Posterior cingulate gyrus (tissue), 11 donors: ENCODE measurements at places on chromosomes 11 and 22.

DNA sequence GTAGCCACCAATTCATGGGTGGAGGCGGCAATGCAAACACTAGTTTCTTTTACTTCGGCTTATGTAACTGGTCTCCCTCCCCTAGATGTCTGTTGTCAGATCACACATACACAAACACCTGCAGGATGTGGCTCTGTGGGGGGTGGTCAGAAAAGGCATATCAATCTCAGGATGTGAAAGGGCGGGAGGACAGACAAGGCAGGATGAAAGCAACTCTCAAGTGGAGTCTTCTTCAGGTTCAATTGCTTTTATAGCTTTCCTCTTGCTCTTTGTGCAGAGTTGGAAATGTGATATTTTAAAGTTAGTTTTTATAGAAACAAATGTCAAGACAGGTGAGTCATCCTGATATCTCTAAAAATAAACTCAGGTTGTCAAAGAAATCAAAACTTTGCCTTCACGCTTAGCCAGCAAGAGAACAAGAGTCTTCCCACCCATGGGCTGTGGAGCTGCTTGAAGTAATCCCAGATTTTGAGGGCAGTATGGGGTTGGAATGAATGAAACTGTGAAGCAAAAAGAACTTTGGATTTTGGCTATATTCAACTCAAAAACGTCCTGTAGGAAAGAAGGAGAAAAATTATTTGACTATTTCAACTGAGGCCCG lies 423.4 kb downstream of the GUCY1A2 start:
- DNase-seq, result no peak

DNA sequence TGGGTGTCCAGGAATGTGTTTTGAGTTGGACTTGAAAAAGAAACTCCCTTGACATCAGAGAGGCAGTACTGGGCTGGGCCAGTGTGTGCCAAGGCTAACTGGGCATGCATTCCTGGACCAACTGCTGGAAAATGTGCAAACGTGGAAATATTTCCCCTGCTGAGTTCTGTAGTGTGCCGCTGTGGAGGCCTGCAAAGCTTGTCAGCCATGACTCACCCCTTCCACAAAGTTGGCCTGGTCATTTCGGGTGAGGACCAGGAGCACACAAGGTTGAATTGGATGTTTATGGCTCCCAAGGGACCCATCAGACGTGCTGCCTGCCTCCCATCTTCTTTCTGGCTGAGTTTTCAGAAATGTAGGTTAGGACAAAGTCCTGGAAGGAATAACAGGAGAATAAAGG lies 513.1 kb downstream of the MIAT start:
- DNase-seq, result no peak

DNA sequence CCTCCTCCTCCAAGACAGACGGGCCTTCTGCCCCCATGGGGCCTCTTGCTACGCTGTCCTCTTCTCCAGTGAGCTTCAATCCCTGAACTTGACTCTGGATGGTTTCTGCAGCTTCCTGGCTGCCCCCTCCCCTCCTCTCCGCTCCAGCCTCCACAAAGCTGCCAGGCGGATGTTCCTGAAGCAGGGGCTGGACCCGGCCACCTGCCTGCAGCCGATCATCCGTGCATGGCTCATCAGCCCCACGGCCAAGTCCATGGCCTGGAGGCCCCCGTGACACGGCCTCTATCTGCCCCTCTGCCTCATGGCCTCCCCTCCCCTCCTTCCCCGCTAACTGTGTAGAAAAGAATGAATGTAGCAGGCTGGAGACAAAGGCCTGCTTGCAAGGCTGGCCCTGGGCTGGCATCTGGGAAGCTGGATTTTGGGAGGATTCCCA lies 6.8 kb upstream of the SUN2 start:
- DNase-seq, result no peak

DNA sequence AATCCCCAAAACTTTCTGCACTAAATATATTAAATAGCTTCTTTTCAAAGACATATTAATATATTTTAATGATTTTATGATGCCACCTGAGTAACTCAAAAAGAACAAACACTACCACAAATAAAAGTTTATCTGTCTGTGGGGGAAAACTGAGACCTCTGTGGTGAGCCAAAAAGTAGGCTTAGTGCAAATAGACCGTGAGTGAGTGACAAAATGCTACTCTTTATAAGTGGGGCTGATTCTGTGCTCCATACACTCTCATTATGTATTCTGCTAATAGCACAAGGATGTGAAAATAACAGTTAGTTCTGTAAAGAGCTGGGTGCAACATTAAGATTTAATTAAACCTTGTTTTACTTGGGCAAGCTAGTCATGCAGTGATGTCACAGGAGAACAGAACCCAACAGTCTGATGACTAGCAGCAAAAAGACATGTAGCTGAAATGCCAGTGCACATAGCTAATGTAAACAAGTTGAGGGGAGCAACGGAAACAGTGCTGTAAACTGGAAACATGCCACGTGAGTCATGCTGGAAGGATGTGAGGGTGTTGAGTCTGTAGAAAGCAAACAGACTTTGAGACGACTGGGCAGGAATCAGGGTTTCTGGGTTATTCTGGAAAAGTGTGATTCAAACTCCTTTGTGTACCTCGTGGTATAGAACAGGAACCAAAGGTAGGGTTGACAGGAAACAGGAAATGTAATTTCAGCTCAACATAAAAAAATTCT lies 1130.4 kb downstream of the LRRC4C start:
- DNase-seq, result no peak

- DNase-seq, result no peak
Measured at GRCh38 chr11:36775130-36775529, 177.1 kb upstream of the RAG2 start.

DNA sequence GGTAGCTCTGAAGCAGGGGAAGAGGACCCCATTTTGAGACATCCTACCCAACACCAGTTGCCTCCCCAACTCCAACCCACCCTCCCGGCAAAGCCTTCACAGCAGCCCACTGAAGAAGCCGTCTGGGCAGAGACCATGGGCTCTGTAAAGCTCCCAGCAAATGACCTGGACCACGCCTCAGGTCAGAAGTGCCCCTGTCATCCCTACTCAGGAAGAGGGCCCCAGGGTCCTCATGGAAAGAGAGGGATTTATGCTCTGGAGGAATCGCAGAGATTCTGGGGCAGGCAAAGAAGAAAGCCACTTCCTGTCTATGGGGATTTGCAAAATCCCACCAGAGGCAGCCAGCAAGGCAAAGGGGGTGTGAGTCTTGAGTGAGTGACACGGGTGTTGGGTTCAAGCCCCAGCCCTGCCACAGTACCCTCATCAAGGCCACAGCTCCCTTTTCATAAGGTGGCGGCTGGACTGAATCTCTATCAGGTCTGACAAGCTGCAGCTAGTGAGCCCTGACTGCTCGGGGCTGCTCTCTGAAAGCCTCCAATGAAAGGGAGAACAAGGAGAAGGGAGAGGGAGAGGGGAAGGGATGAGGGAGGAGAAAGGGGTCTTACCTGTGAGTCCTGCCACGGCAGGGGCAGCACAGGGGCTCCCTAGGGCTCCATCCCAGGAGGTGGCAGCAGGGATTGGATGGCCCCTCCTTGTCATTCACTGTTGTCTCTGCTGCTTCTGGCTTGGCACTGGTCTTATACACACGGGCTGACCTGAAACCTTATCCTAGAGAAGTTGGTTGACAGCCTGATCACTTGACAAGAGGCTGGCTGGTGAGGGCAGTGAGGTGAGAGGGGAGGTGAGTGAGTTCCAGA lies at the start of gene UCP3:
TSS of gene UCP3 (minus strand) at position 713 of the 857 bp plus-strand sequence. CDS start 2,043 bp downstream, outside the sequence.
- DNase-seq, result no peak
